A549 treated with Mapracorat at 1 μM for 4 hours (cell line): ENCODE measurements at places on chromosomes 7 and 10. TPM values are rescaled to one million over a fixed set of nuclear protein-coding genes. Genes with fewer than 3 reads are reported as not detected.

Gene TMEM213
- total RNA-seq: not detected in 5 replicates

Gene SLC16A12
- 0.21 to 0.86 TPM (median 0.31 TPM) in 5 replicates for total RNA-seq

Gene NEURL1
- 0.52 to 0.87 TPM (median 0.62 TPM) in 5 replicates for total RNA-seq

Gene USP54
- 7.9 to 13.2 TPM (median 11.5 TPM) in 5 replicates for total RNA-seq

Gene EPDR1
- 66.2 to 84.7 TPM (median 82.9 TPM) in 5 replicates for total RNA-seq

Gene ANK3
- 0.43 to 1.4 TPM (median 0.97 TPM) in 5 replicates for total RNA-seq

Gene HTR5A
- not detected in 5 replicates for total RNA-seq

Gene EVX1
- 0.07 to 0.21 TPM (median 0.14 TPM) in 5 replicates for total RNA-seq

Gene HMX3
- total RNA-seq: not detected in 5 replicates

Gene SFRP5
- total RNA-seq: 1.7 to 2.8 TPM (median 2.4 TPM) in 5 replicates

Gene TRIM73
- 1.2 to 2.7 TPM (median 2.6 TPM) in 5 replicates for total RNA-seq

Gene FEZF1
- not detected in 5 replicates for total RNA-seq

Gene PPP1R3C
- 22.1 to 28.4 TPM (median 23.7 TPM) in 5 replicates for total RNA-seq
